ENCODE measurements at places on chromosomes 1 and 21.

DNA sequence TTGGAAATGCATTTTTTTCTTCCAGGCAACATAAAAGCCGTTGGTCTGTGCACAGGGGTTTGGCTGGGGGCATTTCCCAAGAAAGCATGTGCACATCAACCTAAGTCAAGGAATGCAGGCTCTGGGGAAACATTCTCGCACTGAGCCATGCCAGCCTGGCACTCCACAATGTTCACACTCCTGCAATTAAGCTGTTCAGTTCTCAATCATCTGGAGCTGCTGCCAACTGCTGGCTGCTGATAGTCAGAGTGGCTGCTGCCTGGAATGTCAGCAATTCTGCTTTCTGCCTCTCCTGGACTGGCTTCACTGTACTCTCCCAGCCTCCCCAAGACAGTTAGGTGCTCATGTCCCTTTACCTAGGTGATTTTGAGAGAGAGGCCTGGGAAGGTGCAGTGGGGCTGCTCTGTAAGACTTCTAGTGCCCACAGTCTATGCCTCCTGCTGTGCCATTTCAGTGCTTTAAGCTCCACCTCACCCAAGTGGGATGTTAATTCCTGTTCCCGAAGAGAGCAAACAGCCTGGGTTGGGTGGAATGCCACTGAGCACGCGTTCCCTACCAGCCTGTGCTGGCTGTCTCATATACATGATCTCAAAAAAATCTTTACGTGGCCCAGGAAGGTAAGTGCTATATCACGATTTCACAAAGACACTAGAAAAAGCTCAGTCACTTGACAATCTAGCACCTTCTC lies 131.7 kb downstream of the BRINP2 start:
- no peak for DNase-seq

DNA sequence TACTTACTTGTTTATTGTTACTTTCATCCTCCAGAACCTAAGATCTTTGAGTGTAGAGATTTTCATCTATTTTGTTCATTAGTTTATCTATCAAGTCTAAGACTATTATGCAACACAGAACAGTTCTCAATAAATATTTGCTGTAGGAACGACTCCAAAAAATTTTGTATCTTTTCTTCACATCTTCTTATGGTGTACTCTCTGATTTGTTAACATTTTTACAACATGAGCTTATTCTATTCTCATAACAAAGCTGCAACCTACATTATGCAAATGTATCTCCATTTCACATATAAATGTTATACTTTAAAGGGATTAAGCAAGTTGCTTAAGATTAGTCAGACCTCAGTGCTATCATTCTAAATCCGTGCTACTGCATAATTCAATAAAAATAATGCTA lies 514.2 kb upstream of the ZP4 start:
- no peak for DNase-seq

- DNase-seq = no peak
These were observed 16.1 kb downstream of the PHLDA3 start for GRCh38 chr1:201452866-201453265.

DNA sequence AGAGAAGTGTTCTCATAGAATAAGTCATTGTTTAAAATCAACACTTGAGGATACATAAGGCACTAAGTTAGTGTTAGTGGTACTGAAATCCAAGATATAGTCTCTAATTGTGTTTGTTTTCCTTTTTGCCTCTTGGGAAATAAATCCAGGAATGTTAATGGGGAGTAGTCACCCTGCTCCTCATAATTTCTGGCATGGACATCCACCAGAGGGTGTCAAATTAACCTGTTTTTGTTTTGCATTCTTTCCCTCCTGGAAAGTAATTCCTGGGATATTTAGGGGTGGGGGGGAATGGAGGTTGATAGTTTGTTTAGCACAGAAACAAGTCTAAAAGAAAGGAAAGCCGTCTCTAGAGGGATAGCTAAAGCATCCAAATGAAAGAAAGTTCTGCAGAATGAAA lies 87.8 kb upstream of the MAP1LC3C start:
- DNase-seq = no peak

DNA sequence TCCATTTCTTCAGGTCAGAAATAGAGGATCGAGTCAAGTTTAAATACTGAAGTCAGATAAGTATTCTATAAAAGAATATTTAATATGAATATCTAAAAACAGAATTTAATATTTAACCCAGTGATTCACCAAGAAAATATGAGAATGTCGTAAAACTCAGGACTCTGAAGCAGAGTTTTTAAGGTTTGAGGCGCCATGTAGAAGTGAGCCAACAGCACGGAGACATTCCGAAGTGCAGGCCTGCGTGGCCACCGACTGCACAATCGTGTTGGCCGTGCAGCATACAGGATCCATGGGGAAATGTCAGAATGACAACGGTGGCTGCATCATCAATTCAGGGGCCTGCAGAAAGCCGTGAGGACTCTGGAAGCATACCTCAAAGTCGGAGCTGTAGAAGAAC lies 23.4 kb downstream of the MRAP start:
- DNase-seq = no peak

DNA sequence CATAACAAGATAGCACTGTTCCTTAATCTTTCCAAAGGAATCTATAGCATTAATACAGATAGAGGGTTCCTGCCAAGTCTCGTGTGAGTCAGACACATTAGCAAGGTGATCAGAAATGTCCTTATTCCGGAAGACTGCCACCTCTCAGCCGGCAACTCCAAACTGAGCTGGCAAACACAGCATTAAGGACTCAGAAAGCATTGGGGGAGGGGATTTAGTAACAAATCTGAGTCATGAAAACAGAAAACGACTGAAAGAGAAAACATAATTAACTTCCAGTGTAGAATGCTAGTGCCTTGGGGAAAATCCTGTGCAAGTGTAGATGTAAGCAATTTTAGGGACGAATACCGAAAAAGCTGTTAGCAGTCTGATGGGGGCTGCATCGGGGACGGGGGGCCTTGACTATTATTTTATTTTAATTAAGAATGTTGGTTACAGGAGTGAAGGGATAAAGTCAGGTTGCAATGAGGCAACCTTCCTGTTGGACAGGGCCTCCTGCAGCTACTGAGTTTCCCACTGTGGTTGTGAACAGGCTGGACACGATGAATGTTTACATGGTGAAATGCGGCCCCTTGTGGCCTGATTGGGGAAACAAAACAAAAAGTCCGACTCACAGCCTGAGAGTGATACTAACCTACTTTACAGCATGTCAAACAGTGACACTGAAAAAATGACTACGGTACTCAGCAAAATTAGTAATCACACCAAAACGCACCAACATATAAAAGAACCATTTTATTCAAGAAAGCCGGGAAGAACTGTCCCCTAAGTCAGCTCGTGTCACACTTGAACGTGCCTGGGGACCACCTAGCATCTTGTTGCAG lies 20.7 kb downstream of the MIS18A start:
- DNase-seq = no peak

GRCh38 chr1:177983077-177983476 lies 13.2 kb upstream of the SEC16B start:
- no peak for DNase-seq
